KBM-7 (cell line): ENCODE measurements at places on chromosomes 6 and 20.
A peak's percentile ranks its signal among the peaks of the same experiment; 100 is the strongest.

GRCh38 chr6:105951322-105951721 lies 134.8 kb upstream of the PRDM1 start:
- no peak for DNase-seq

- DNase-seq, result no peak
Observed at GRCh38 chr6:34916348-34916967, 27.4 kb downstream of the ANKS1A start.

DNA sequence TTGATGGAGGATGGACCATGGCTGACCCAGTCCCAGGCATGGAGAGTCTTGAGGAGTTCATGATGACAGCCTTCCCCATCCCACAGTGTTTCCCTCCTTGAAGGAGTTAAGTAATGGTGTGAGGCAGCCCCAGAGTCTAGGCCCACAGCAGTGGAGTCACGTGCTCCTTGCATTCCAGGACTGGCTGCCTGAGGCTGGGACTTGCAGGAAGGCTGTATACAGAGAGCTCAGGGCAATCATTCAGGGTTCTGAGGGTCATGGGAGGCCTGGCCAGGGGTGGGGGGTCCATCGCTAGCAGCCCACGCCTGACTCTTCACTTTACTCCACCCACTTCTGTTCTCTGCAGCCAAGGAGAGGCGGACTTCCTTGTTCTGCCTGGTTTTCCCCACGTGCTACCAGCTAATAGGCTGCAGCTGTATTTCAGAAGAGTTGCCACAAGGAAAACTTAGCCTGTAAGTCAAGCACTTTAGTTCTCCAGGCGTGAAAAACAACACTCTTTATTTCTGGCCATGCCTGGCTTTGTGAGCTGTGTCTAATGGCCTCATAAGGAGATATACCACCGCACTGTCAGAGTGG lies 272.5 kb downstream of the DHX35 start:
- DNase-seq, result no peak

DNA sequence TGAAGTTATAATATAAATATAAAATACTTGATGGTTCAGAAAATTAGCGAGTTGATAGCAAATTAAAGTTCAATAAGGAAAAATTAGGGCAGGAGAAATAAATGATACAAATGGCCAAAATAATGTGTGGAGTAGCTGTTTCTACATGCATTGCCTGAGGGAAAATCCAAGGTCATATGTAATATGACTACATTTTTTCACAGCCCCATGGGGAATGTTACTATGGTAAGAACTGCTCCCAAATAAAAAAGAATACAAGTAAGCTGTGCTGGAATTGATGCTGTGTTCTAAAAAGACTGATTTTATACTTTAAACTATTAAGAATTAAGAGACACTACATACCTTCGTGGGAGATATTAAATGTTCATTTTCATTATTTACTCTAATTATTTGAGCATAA lies 34.1 kb downstream of the MEI4 start:
- DNase-seq, result no peak

DNA sequence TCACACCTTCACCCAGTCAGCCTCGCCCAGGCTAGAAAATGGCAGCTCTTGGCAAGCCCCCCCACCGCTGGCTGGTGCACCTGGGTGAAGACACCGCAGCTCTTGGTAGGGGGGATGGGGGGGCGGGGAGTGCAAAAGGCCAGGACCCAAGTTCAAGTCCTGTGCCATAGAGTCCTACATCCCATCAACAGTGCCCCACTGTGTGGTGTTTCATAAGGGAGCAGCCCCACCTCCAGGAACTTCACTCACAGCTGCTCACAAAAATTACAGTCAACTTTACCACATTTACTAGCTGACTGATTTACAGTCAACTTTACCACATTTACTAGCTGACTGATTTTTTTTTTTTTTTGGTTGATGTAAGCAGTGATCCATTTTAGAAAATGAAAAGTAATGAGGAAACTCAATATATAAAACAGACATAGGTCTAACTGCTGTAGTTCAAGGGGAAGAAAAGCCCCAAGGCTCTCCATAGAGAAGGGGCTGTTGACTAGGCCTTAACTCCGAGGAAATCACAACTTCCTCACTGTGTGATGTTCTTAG lies 208.9 kb upstream of the SNX9 start:
- DNase-seq, result peak; percentile 45

- DNase-seq, result peak; percentile 75
Observed at GRCh38 chr20:32387252-32387651, 29.1 kb downstream of the ASXL1 start.

DNA sequence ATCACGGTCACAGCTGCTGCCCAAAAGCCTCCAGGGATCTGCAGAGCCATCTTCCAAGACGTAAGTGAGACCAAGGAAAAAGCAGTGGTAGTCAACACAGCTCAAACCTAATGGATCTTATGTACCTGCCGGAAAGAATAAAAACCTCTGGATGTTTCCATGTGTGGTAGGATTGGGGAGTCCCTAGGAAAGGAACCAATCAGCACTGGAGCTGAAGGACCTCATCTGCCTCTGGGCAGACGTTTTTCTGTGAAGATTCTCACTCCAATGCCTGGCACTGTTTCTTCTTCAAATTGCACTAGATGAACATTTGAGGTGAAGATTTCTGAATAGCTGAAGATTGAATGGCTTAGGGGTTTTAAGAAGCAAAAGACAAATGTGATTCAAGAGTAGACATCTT lies at the start of gene HLA-DQB2:
TSS of gene HLA-DQB2 (minus strand) at position 112 of the 400 bp plus-strand sequence. CDS start at position 50, 62 bp downstream.
- no peak for DNase-seq

- DNase-seq, result no peak
Observed at GRCh38 chr6:33967966-33968724, 164.3 kb upstream of the MLN start.

DNA sequence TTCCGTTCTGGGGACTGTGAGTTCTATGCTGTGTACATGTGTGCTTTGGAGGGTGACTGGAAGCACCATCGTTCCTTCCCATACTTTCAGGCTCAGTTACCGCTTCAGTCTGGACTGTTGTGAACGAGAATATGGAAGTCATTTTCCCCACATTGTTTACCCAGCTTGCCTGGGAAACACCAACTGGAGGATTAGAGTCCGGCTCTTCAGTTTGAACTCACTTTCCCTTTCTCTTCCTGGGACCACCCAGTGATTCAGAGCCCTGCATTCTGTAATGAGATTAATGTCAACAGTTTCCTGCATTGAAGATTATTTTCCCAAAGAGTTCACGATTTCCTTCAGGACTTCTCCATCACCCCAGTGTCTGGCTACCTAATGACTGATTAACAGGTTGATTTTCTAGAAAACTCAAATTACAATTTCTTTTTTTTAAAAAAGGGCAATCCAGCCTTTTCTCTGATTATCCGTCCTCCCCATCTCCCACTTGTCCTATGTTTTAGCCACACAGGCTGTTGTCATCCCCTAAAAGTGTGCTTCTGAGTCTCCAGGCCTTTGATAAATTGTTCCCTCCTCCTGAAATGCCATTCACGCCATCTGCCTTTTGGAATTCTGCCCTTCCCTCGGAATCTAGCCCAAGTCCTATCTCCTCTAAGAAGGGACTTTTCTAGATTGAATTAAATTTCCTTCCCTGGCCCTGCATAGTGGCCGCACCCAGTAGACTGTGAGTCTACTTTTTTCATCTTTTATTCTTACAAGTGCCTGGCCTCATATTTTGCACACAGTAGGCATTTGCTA lies 3.3 kb upstream of the TAGAP start:
- DNase-seq, result no peak

GRCh38 chr6:155010940-155011339 lies 15.8 kb downstream of the TIAM2 start:
- DNase-seq, result no peak

DNA sequence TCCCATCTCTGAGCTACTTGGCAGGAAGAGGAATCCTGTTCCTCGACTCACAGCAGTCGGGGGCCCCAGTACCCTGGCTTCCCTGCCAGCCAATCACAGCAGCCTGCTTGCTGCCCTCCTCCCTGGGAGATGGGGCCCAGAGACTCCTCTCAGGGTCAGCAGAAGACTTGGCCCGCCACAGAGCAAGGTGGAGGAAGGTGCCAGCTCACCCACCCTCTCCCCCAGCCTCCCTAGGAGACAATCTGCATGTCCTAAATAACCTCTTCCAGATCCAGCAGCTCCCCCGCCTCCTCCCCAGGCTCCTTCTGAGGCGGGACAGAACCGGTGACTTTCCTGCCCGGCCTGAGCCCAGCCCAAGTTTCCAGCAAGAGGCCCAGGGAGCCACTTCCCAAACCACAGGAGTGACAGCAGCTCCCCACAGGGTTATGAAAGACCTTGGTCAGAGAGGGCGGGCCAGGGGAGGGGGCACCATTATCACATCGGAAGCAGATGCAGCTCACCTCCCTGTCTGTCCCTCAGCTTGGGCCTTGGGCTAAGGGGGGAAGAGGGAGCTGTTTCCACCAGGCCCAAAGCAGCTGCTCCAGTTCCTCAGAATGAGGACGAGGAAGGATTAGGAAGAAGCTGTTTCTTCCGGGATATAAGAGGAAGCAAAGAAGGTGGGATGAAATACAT lies 2.3 kb downstream of the CCND3 start:
- peak; percentile 97 for DNase-seq

- peak; percentile 8 for DNase-seq
Observed at GRCh38 chr20:10676518-10676917, 2.7 kb upstream of the JAG1 start.

DNA sequence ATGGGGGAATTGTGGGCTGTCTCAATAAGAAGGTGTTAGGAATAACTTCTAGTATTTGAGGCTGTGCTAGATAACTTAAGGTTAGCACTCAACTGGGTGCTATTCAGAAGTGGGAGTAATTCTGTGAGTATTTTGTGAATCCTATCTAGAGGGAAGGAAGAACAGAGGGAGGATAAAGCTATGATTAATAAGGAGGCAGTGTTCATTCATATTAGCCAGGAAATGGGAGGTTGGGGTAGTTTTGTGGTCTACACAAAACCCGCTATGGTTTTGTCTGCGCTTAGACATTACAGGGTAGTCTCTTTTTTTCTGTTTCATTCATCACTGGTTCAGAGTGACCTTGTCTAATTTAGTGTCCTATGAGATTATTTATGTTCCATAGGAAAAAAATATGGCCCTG lies 341.0 kb downstream of the ARHGAP18 start:
- no peak for DNase-seq
